Smooth muscle cell of trachea (primary cell): ENCODE measurements at places on chromosomes 4 and X. TPM values are rescaled to one million over a fixed set of nuclear protein-coding genes. Genes with fewer than 3 reads are reported as not detected.

Gene STATH
- not detected in 2 replicates for total RNA-seq

Gene FAT1
- 168 and 386 TPM in 2 replicates for total RNA-seq

Gene GAGE12F
- total RNA-seq = not detected in 2 replicates

Gene STOX2
- 0.73 and 2.8 TPM in 2 replicates for total RNA-seq

Gene SLC26A1
- total RNA-seq = 0.33 and 0.44 TPM in 2 replicates

Gene TRIML2
- 0.33 TPM in 1 of 2 replicates, not detected in the other for total RNA-seq

Gene AFM
- not detected in 2 replicates for total RNA-seq

Gene EGFL6
- under 0.01 TPM in 1 of 2 replicates, not detected in the other for total RNA-seq
